ENCODE measurements at places on chromosomes 13 and 19.
A peak's percentile ranks its signal among the peaks of the same experiment; 100 is the strongest.

DNA sequence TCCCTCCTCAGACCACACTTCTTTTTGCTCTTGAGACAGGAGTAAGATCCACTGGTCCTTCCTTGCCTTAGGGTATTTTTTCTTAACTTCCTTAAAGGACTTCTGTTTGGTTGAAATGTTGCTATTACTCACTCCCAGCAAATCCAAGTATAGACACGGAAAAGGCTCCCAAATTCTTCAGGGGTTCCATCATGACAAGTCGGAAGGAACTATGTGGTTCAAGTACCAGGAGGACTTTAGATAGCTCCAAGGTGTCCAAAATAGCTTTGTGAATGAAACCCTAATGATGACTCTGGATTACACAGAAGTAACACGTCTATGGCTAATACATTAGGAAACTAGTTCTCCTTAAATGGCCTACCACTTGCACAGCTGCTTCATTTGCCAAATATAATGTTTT, 238.7 kb downstream of the KCTD12 start:
- DNase-seq: no peak

DNA sequence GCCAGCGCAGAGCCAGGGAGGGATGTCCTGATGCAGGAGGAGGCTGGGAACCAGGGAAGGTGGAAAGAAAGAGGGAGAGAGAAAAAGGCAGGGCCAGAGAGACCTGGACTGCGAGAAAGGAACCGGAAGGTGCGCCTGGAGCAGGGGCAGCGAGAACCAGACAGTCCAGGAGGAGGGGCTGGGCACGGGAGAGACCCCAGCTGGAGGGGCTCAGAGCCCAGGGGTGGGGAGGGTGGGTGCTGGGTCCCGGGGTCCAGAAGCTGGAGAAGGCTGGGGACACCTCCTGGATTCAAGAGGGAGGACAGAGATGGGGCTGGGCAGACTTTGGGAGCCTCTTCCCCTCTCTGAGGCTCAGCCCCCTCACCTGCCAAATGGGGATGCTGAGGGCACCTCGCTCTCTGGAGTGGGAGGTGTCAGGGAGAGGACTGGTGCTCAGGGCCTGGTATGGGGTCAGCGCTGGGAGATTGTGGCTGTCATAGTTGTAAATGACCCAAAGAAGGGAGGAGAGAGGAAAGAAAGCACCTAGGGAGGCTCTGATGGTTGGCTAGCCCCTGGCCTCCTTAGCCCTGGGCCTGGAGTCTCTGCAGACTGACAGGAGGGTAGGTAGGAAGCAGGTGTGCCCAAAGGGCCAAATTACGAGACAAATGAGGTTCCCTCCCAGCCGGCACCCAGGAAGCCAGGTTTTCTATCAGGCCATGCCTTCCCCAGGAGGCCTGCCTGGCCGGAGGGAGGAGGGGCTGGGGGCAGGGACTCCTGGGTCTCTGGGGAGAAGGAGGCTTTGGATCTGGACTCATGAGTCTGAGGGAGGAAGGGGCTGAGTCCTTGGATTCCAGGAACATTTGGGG, 1.3 kb upstream of the SPACA6 start:
- DNase-seq: no peak

DNA sequence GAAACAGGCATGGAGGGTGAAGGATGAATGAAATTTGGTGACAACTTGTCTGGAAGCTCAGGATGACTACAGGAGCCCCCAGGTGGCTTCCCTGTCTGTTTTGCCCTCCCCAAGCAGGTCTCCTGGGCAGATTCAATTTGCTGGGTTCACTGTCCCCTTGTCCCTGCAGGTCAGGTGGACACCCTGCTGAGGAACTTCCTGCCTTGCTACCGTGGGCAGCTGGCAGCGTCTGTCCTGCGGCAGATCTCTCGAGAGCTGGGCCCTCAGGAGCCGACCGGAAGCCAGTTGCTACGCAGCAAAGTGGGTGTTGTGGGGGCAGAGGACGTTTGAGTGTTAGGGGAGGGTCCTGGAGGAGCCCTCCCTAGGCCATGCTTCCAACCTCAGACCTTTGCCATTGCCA, 19.1 kb downstream of the PGLS start:
- DNase-seq: no peak

DNA sequence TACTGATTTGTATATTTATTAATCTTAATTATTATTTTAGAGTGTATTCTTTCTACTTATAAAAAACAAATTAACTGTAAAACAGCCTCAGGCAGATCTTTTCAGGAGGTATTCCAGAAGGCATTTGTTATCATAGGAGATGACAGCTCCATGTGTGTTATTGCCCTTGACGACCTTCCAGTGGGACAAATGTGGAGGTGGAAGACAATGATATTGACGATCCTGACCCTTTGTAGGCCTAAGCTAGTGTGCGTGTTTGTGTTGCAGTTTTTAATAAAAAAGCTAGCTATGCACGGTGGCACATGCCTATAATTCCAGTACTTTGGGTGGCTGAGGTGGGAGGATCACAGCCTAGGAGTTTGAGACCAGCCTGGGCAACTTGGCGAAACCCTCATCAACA, 46.7 kb downstream of the NDFIP2 start:
- no peak for DNase-seq

GRCh38 chr13:49457221-49457620, 13.1 kb downstream of the SETDB2 start:
- peak; percentile 24 for DNase-seq

DNA sequence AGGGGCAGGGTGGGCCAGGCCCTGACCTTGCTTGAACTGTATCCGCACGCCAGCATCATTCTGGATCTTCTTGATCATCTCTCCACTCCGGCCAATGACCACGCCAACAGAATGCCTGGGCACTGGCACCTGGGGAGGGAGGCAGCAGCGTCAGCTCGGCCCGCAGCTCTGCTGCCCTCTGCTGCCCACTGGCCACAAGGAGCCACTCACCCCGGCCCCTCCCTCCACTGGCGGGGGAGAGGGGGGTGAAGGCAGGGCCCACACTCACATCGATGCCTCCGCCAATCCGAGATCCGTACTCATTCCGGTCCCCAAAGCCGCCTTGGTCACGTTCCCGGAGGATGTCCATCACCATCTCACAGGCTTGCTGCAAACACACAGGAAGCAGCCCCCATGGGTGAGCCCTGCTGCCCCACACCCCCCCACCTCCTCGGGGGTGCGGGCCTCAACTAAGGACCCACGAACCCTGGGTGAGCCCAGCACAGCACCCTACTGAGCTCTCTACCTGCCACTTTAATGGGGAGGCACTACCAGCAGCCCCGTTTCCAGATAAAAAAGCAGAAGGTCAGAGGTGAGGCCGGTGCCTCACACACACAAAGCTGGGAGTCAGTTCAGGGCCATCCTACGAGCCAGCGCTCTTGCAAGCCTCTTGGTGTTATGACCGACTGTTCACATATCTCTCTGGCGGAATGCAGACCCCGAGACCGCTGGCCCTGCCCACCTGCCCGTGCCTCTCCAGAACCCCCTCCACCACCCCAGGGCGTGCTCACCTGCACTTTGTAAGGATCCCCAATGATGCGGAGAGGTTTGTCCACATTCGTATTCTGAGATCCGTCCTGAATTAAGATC, 6.7 kb downstream of the KHSRP start:
- DNase-seq: peak; percentile 43

DNA sequence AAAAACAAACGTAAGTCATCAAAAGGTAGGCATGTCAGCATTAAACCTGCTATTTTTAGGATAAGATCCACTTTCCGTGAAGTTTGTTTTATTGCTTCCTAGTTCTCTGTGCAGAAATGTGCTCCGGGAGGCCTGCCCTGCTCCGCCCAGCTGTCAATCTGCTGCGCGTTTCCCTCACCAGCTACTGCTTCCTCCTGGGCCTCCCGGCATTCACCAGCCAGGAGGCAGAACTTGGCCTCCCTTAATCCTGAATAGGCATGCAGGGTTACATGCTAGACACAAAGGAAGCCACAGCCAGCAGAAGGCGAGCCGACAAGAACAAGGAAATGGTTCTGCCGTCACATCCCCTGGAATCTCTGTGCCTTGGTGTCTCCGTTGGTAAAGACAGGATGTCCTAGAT, 386.2 kb downstream of the IRS2 start:
- DNase-seq: peak; percentile 40

GRCh38 chr13:43266936-43267615, 243.7 kb downstream of the DNAJC15 start:
- no peak for DNase-seq

GRCh38 chr13:79385694-79386093, 20.4 kb downstream of the RBM26 start:
- peak; percentile 53 for DNase-seq

DNA sequence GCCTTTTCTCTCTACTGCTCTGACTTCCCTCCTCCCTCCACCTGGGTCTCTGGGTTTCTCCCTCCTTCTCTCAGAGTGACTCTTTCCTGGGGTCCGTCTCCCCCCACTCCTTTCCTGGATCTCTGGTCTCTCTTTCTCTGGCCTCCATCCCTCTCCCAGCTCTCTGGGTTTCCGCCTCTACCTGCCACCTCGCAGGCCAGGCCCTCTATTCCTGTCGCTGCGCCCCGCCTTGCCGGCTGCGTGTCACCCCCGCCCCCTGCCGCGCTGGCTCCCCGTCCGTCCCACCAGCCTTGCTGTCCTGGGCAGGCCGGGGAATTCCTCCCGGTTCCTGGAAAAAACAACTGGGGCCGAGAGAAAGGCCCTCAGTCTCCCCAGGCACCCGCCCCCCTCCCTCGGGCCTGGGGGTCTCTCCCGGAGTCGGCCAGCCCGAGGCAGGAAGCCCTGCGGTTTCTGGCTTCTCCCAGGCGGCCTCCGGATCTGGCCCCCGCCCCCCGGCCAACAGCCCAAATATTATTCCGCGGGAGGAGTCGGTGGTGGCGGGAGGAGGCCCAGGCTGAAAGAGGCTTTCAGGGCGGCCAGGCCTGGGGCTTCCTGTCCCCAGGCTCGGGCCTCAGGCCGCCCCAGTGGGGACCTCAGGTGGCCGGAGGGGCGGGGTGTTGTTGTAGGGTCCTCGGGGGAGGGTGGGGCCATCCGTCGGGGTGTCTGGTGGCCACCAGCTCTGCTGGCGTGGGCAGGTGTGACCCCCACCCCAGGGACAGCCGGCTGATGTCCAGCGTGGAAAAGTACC, 9.3 kb downstream of the IRF2BP1 start:
- no peak for DNase-seq

GRCh38 chr13:26810095-26810494, 49.5 kb upstream of the GPR12 start:
- DNase-seq: no peak

- no peak for DNase-seq
Measured at GRCh38 chr13:65508338-65508737, 1721.8 kb downstream of the PCDH9 start.

- no peak for DNase-seq
Measured at GRCh38 chr19:56191115-56191514, 6.5 kb downstream of the ZSCAN5B start.

GRCh38 chr19:57171551-57172081, 4.3 kb upstream of the DUXA start:
- peak; percentile 18 for DNase-seq

DNA sequence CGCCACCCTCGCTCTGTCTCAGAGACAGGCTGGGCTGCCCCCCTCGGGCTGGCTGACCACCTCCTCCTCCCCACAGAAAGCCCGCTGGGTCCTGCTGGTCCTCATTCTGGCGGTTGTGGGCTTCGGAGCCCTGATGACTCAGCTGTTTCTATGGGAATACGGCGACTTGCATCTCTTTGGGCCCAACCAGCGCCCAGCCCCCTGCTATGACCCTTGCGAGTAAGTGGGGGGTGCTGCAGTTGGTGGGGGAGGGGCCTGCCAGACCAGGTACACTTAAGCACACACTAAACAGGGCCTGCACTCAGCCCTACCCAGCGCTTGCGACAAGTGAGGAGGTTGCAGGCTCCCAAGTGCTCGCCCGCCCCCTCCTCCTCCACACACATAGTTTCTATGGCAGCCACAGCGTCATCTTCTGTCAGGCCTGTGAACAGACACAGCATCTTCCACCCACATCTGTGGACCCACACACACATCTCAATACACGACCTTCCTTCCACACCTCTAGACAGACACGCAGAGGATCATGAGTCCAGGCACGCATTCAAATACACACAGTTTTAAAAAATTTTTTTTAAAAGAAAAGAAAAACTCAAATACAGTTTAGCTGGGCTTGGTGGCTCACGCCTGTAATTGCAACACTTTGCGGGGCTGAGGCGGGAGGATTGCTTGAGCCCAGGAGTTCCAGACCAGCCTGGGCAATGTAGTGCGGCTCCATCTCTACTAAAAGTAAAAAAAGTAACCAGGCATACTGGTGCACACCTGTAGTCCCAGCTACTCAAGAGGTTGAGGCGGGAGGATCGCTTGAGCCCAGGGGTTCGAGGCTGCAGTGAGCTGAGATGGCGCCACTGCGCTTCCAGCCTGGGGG, 18.4 kb downstream of the PLD3 start:
- peak; percentile 74 for DNase-seq

- DNase-seq: peak; percentile 59
Measured at GRCh38 chr19:4676955-4677731, 7.0 kb upstream of the MYDGF start.

- DNase-seq: peak; percentile 89
Measured at GRCh38 chr19:49546825-49547565, 19.2 kb downstream of the RCN3 start.

GRCh38 chr19:23882493-23882892, 32.2 kb upstream of the ZNF726 start:
- no peak for DNase-seq

- DNase-seq: no peak
Measured at GRCh38 chr19:18665771-18666202, 17.7 kb upstream of the CRTC1 start.

GRCh38 chr19:28793391-28794168, 419.4 kb downstream of the UQCRFS1 start:
- DNase-seq: no peak

- no peak for DNase-seq
Measured at GRCh38 chr13:53781941-53782340, 753.3 kb downstream of the OLFM4 start.

DNA sequence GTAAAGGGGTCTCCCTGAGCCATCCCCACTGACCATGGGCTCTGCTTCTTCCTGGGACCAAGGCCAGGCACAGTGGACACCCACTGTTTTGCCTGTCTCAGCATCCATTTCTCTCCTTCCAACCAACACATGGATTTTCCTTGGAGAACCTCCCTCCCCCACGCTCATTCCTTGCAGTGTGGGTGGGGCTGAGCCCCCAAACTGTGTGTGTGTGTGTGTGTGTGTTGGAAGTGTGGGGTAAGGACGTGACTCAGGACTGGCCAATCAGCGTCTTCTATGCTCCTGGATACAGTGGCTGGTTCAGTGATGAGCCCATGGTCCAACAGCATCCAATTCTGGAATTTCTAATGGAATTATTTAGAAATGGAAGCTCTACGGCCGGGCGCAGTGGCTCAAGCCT, 18.7 kb downstream of the CEBPA start:
- DNase-seq: no peak

DNA sequence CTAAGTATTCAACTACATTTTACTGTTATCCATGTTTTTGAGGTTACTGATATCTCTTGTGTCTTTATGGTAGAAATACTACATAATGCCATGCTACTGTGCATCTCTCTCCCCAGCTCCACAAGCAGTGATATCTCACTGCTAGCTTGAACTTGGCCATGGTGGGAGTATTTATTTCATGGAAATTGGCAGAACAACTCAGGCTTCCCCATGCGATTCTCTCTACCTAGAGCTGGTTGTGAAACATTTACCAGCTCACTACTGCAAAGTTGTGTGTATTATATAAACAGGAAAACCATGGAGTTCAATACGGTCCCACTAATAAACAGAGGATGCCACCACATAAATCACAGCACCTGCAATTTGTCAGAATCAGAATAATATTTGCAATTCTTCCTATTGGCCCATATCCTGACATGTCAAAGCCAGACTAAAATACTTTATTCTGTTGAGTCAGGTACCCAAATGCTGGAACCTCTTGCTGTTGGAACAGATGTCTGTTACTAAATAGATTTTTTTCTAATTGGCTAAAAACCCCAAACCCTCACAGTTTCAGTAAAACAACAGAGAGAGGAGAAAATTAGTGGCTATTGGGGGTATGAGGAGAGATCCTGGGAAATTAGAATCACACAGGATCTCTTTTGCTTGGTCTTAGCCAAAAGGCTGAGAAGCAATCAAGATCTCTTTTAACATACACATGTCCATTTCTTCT, 91.4 kb upstream of the SLC10A2 start:
- DNase-seq: no peak
